Transverse colon (tissue), 4 donors: ENCODE measurements at places on chromosomes 4 and X. TPM values are rescaled to one million over a fixed set of nuclear protein-coding genes. Genes with fewer than 3 reads are reported as not detected.

Gene PDE6B
- 0.95 TPM for total RNA-seq

- no peaks in the 10 kb centered on the region for H3K27me3 ChIP-seq
- no peak for DNase-seq
- no peak overlapping the region for H3K4me3 ChIP-seq
- H3K27ac ChIP-seq, result no peak overlapping the region
- no peaks in the 10 kb centered on the region for H3K4me1 ChIP-seq
- no peaks in the 10 kb centered on the region for H3K36me3 ChIP-seq
Observed at GRCh38 chr4:148141501-148141900, 300.7 kb downstream of the NR3C2 start.

Gene RHOXF1
- total RNA-seq, result not detected

Gene RUFY3
- 39.6 TPM for total RNA-seq

GRCh38 chr4:53376900-53377299 lies 541 bp upstream of the FIP1L1 start:
- H3K36me3 ChIP-seq, result no peaks in the 10 kb centered on the region
- peak overlapping the region; percentile 92 for H3K27ac ChIP-seq
- peak overlapping the region; percentile 96 for H3K4me3 ChIP-seq
- no peak for DNase-seq
- H3K4me1 ChIP-seq, result peaks cover 32% of the 10 kb centered on the region
- H3K27me3 ChIP-seq, result no peaks in the 10 kb centered on the region

Gene ELF4
- 20.1 TPM for total RNA-seq

Gene SORBS2
- total RNA-seq, result 92.7 TPM

DNA sequence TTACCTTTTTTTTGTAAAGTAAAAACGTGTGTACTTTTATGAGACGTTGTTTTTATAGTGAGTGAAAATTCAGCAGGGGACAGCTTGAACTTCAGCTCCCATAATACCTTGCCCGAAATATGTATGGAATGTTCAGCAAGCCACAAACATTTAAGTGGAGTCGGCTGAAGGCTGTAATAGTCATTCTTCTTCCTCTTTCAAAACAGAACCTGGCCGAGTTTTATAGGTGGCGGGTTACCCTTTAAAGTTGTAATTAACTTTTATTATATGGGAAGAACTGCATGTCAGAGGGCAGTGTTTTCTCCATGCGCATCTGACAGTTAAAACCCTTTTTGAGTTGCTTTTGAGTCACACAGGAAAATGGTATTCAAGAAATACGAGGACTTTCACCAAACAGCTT lies 50.7 kb downstream of the CLDN34 start:
- DNase-seq, result no peak
- peaks cover 10% of the 10 kb centered on the region for H3K4me1 ChIP-seq
- H3K27ac ChIP-seq, result peak overlapping the region; percentile 77
- H3K4me3 ChIP-seq, result no peak overlapping the region
- no peaks in the 10 kb centered on the region for H3K27me3 ChIP-seq

GRCh38 chrX:29237972-29238371 lies 650.7 kb downstream of the IL1RAPL1 start:
- H3K27me3 ChIP-seq, result no peaks in the 10 kb centered on the region
- no peaks in the 10 kb centered on the region for H3K36me3 ChIP-seq
- no peak overlapping the region for H3K27ac ChIP-seq
- H3K4me1 ChIP-seq, result no peaks in the 10 kb centered on the region
- DNase-seq, result no peak
- no peak overlapping the region for H3K4me3 ChIP-seq

- no peaks in the 10 kb centered on the region for H3K27me3 ChIP-seq
- H3K4me3 ChIP-seq, result no peak overlapping the region
- no peak for DNase-seq
- H3K4me1 ChIP-seq, result no peaks in the 10 kb centered on the region
- no peak overlapping the region for H3K27ac ChIP-seq
- no peaks in the 10 kb centered on the region for H3K36me3 ChIP-seq
Observed at GRCh38 chrX:74232859-74233258, 71.1 kb upstream of the ZCCHC13 start.

Gene OTOP1
- total RNA-seq, result not detected

Gene NLGN4X
- total RNA-seq, result 1.7 TPM

Gene COL25A1
- total RNA-seq, result 1.6 TPM

Gene ERAS
- not detected for total RNA-seq

Gene RGS12
- total RNA-seq, result 77.4 TPM

GRCh38 chr4:7892212-7893019 lies 47.2 kb downstream of the AFAP1 start:
- no peaks in the 10 kb centered on the region for H3K36me3 ChIP-seq
- no peaks in the 10 kb centered on the region for H3K27me3 ChIP-seq
- no peak overlapping the region for H3K4me3 ChIP-seq
- DNase-seq, result no peak

- H3K27ac ChIP-seq, result peak overlapping the region; percentile 9
- H3K4me1 ChIP-seq, result no peaks in the 10 kb centered on the region
- H3K36me3 ChIP-seq, result no peaks in the 10 kb centered on the region
- H3K4me3 ChIP-seq, result no peak overlapping the region
Observed at GRCh38 chr4:153523941-153524386, 57.8 kb downstream of the TMEM131L start.

Gene PDLIM3
- total RNA-seq, result 92.4 TPM
